Nephron progenitor cell (in vitro differentiated cells): ENCODE measurements at places on chromosomes 2 and 18.

- H3K27ac ChIP-seq, result peak overlapping the region; percentile 15
- no peaks in the 10 kb centered on the region for H3K36me3 ChIP-seq
- peaks cover 1% of the 10 kb centered on the region for H3K27me3 ChIP-seq
- DNase-seq, result no peak
Observed at GRCh38 chr2:23605236-23605635, 220.3 kb downstream of the KLHL29 start.

DNA sequence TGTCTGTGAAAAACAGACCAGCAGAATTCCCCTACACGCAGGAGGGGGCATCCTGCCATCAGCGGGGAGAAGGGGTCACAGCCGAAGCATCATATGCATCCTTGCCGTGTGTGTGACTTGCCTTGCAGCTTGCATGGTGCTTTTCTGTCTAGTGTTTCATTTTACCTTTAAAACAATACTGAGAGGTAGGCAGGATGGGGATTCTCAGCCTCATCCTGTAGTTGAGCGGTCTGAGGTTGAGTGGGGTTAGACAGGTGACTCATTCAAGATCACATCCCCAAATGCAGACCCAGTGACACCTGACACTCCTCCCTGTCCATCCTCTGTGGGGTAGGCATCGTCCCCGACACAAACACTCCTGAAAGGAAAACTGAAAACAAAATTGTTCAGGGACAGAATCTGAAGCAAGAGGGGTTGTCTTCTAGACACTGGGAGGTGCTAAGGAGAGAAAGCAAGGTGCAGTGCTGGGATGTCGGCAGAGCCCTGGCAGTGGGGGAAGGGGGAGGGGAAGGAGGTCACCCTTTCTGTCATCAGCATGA lies 7.9 kb downstream of the ARL4C start:
- H3K27me3 ChIP-seq, result no peaks in the 10 kb centered on the region
- no peak for DNase-seq
- peak overlapping the region; percentile 87 for H3K27ac ChIP-seq
- H3K4me1 ChIP-seq, result peaks cover 54% of the 10 kb centered on the region
- H3K36me3 ChIP-seq, result peaks cover 79% of the 10 kb centered on the region

- H3K27ac ChIP-seq, result no peak overlapping the region
- peaks cover 45% of the 10 kb centered on the region for H3K4me1 ChIP-seq
- H3K36me3 ChIP-seq, result peaks cover 5% of the 10 kb centered on the region
- peaks cover 38% of the 10 kb centered on the region for H3K27me3 ChIP-seq
- H3K4me3 ChIP-seq, result peak overlapping the region; percentile 99
Observed at GRCh38 chr18:8707556-8708300, 2.4 kb downstream of the MTCL1 start.

- no peak overlapping the region for H3K4me3 ChIP-seq
- DNase-seq, result no peak
- H3K27me3 ChIP-seq, result peaks cover 42% of the 10 kb centered on the region
- H3K4me1 ChIP-seq, result peaks cover 17% of the 10 kb centered on the region
- no peak overlapping the region for H3K27ac ChIP-seq
Observed at GRCh38 chr2:119596638-119597037, 52.4 kb downstream of the CFAP221 start.

DNA sequence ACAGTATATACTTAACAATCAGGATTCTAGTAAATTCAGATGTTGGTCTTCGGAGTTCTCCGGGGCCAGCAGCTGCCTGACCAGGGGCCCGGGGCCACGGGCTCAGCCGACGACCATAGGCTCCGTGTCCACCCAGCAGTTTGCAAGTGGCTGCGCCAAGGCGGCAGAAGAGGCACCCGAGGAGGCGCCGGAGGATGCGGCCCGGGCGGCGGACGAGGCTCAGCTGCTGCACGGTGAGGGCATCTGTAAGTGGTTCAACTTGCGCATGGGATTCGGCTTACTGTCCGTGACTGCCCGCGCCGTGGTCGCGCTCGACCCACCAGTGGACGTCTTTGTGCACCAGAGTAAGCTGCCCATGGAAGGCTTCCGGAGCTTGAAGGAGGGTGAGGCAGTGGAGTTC lies 136.3 kb downstream of the NUP35 start:
- H3K4me1 ChIP-seq, result peaks cover 8% of the 10 kb centered on the region
- DNase-seq, result no peak
- H3K27ac ChIP-seq, result no peak overlapping the region
- H3K27me3 ChIP-seq, result peaks cover 2% of the 10 kb centered on the region

GRCh38 chr2:5548991-5549715 lies 143.0 kb upstream of the SOX11 start:
- no peak overlapping the region for H3K4me3 ChIP-seq
- peaks cover 31% of the 10 kb centered on the region for H3K4me1 ChIP-seq
- peak overlapping the region; percentile 90 for H3K27ac ChIP-seq
- H3K27me3 ChIP-seq, result no peaks in the 10 kb centered on the region
- peaks cover 23% of the 10 kb centered on the region for H3K36me3 ChIP-seq

GRCh38 chr2:68992933-68993332 lies 18.5 kb downstream of the GKN1 start:
- no peaks in the 10 kb centered on the region for H3K4me1 ChIP-seq
- no peak overlapping the region for H3K4me3 ChIP-seq
- no peak for DNase-seq
- H3K36me3 ChIP-seq, result no peaks in the 10 kb centered on the region
